Activated naive CD8-positive, alpha-beta T cell treated with anti-CD3 and anti-CD28 coated beads, Interleukin-2, amount 50 U/mL, for 24 hours (primary cell): ENCODE measurements at places on chromosomes 7 and 10.

GRCh38 chr7:87635921-87636320 is 7.7 kb downstream of the RUNDC3B start:
- H3K27me3 ChIP-seq, result no peaks in the 10 kb centered on the region
- H3K36me3 ChIP-seq, result peaks cover 5% of the 10 kb centered on the region
- no peaks in the 10 kb centered on the region for H3K4me1 ChIP-seq
- no peak overlapping the region for H3K27ac ChIP-seq
- DNase-seq, result no peak

- no peak overlapping the region for H3K4me3 ChIP-seq
- H3K27me3 ChIP-seq, result peaks cover 3% of the 10 kb centered on the region
- no peaks in the 10 kb centered on the region for H3K4me1 ChIP-seq
- no peak overlapping the region for H3K27ac ChIP-seq
- no peak for DNase-seq
- no peaks in the 10 kb centered on the region for H3K36me3 ChIP-seq
Measured at GRCh38 chr10:88608052-88608732, 21.6 kb downstream of the LIPJ start.

DNA sequence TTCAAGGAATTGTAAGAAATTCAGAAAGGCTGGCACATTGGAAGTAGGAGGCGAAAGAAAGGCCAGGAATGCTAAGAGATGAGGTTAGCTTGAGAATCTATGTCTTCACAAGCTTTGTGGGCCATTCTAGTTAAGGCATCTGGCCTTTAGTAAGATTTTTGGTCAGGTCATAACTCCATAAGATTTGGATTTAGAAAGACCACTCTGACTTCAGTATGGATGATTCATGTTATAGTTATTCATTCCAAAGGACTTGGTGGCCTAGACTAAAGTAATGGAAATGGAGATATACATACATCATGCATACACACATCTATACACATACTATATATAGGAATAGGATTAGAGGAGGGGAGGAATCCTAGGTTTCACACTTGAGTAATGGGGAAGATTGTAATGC is 77.5 kb downstream of the SEPTIN7 start:
- H3K36me3 ChIP-seq, result peaks cover 27% of the 10 kb centered on the region
- no peaks in the 10 kb centered on the region for H3K27me3 ChIP-seq
- DNase-seq, result no peak

DNA sequence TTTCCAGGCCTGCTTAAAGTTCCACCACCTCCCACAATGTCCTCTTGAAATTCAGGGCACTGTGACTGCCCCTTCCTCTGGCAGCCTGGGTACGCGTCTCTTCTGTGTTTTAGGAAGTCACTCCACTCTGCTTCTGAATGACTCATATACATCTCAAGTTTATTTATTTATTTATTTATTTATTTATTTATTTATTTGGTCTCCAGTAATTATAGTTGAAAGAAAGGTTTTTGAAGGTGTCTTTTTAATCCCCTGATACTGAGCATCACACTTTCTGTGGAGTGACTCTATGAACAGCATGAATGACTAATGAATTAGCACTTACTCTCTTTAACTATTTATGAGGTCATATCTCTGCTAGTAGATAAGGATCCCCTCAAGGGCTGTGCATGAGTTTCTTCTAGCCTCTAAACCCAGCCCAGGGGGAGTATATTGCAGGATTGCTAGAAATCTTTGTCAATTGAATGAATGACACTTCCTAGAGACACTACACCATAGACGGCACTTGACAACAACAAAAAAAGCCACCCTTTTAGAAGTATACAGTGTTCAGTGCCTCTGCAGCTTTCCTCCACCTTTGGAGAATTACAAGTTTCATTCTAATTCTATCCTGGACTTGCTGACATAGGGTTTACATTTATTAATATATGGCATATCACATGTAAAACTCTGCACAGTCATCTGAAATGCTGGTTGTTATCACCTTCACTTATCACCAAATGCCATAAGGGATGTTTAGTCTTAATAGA is 2.1 kb downstream of the MACC1 start:
- H3K27me3 ChIP-seq, result peaks cover 2% of the 10 kb centered on the region
- DNase-seq, result no peak
- H3K4me3 ChIP-seq, result no peak overlapping the region
- H3K4me1 ChIP-seq, result peaks cover 26% of the 10 kb centered on the region
- peaks cover 2% of the 10 kb centered on the region for H3K36me3 ChIP-seq
- no peak overlapping the region for H3K27ac ChIP-seq

DNA sequence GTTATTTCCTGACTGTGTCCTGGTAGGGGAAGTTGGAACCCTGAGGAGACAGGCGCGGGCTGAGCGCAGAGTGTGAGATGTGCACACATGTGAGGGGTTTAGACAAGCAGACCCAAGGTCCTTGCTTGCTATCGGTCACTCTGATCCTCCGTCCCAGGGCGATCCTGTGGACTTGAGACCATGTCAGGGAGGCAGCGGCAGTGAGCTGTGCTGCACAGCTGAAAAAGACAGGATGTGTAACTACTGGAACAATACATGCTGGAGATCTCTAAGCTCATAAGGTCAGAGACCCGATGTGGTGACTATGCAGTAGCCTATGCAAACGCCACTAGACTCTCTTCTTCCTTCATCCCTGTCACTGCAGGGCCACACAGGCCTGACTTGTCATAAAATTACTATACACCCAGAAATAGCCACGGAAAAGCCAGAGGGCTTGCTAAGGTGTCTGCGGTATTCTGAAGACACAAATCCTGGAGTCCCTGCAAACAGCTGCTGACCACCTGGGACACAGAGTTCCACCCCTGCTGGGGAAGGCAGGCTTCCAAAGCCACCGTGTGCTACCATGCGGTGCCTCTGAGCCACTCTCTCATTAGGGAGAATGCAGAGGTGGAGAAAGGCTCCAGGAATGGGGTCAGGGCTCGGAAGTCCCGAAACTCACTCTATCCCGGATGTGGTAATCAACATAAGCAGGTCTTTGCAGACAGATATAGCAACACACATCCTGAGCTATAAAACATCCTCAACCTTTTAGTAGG is 91.1 kb upstream of the DDC start:
- H3K27ac ChIP-seq, result no peak overlapping the region
- H3K4me1 ChIP-seq, result peaks cover 18% of the 10 kb centered on the region
- H3K4me3 ChIP-seq, result no peak overlapping the region
- H3K36me3 ChIP-seq, result no peaks in the 10 kb centered on the region
- no peaks in the 10 kb centered on the region for H3K27me3 ChIP-seq

GRCh38 chr10:10078446-10078845 is 939.2 kb upstream of the CELF2 start:
- H3K4me1 ChIP-seq, result no peaks in the 10 kb centered on the region
- no peak overlapping the region for H3K27ac ChIP-seq
- DNase-seq, result no peak
- peaks cover 5% of the 10 kb centered on the region for H3K27me3 ChIP-seq
- H3K36me3 ChIP-seq, result no peaks in the 10 kb centered on the region

GRCh38 chr7:11607686-11608085 is 224.3 kb downstream of the THSD7A start:
- no peak for DNase-seq
- no peak overlapping the region for H3K27ac ChIP-seq
- H3K4me1 ChIP-seq, result no peaks in the 10 kb centered on the region
- no peaks in the 10 kb centered on the region for H3K27me3 ChIP-seq
- H3K36me3 ChIP-seq, result no peaks in the 10 kb centered on the region

DNA sequence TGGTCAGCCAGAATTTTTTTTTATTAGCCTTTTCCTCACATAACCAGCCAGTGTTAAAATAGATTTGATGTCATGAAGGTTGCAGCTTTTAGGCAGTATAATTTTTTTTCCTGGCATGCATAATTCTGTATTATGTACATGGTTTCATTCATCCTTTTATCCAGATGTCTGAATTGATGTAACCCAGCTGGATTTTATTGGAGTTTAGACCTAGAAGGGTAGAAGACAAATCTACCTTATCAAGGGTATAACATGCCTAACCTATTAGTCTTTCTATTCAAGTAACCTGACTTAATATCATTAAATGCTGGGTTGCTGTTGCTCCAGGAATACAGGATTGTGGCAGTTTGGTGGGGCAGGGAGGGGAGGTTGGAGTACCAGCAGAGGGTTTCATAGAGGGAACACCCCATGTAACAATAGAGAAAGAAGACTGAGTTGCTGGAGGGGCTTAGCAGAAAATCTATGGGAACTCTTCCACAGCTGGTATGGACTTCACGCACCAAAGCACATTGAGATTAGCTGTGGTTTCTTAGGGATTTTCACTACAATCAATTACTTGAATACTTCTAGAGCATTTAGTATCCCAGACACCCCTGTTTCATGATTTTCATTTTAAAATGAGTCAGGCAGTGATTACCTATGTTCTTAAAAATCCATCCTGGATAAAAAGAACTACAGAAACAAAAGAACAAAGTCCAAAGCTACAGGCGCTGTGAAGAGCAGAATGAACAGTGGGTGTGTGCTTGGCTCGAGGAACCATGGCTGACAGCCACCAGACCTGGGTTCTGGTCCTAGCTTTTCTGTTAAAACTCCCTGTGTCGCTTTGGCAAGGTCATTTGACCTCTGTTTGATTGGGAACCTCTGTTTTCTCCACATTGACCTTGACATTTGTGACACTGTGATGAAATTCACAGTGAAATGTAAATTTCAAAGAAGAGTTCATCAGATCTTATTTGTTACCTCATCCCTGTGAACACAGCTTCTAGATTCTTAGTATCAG is 93.5 kb downstream of the CREM start:
- DNase-seq, result no peak
- peak overlapping the region; percentile 70 for H3K27ac ChIP-seq
- H3K36me3 ChIP-seq, result no peaks in the 10 kb centered on the region

GRCh38 chr7:87028636-87029035 is 30.8 kb downstream of the ELAPOR2 start:
- H3K4me3 ChIP-seq, result no peak overlapping the region
- no peak overlapping the region for H3K27ac ChIP-seq
- no peaks in the 10 kb centered on the region for H3K4me1 ChIP-seq
- no peaks in the 10 kb centered on the region for H3K36me3 ChIP-seq
- H3K27me3 ChIP-seq, result no peaks in the 10 kb centered on the region

DNA sequence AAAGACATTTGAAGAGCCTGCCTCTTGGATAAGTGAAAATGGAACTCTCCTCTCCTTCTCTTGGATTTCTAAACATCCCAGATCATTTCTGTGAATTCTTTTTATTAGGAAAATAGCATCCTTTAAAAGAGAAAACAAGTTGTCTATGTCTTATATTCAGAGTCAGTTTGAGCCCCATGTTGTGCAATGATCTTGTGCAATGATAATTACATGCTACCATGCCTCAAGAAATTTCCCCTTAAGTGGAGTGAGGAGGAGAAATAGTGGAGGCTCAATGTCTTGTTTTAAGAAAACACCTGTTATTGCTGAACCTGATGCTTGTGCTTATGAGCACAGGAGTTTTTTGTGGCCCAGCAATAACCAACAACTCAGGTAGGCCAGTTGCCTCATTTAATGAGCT is 103.6 kb downstream of the NPSR1 start:
- no peaks in the 10 kb centered on the region for H3K36me3 ChIP-seq
- no peaks in the 10 kb centered on the region for H3K4me1 ChIP-seq
- no peak overlapping the region for H3K4me3 ChIP-seq
- DNase-seq, result no peak
- H3K27me3 ChIP-seq, result peaks cover 2% of the 10 kb centered on the region

DNA sequence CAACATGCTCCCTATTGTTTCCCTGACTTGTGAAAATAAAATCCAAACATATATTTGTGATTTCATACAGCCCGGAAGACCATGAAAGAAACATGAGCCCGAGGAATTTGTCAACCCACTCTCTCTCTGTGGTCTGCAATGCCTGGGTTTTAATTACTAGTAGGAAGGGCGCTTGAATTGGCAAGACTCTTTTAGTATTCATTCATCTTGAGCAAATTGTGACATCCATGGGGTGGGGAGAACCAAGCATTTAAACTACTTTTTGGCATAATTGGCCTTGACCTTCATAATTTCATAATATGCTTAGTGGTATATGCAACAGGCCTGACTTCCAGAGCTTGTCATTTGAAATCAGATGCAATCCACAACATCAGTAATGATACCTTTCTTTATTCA is 142.4 kb upstream of the BMPER start:
- H3K4me1 ChIP-seq, result no peaks in the 10 kb centered on the region
- no peaks in the 10 kb centered on the region for H3K36me3 ChIP-seq

GRCh38 chr10:12500381-12501303 is 151.3 kb downstream of the CAMK1D start:
- H3K27me3 ChIP-seq, result no peaks in the 10 kb centered on the region
- DNase-seq, result no peak
- no peak overlapping the region for H3K27ac ChIP-seq
- H3K4me3 ChIP-seq, result no peak overlapping the region

GRCh38 chr10:43228783-43229207 is 38.1 kb downstream of the RASGEF1A start:
- peak overlapping the region; percentile 70 for H3K4me3 ChIP-seq
- H3K27ac ChIP-seq, result peak overlapping the region; percentile 25
- DNase-seq, result no peak
- H3K27me3 ChIP-seq, result peaks cover 25% of the 10 kb centered on the region

- no peaks in the 10 kb centered on the region for H3K4me1 ChIP-seq
- H3K27ac ChIP-seq, result no peak overlapping the region
- DNase-seq, result no peak
Measured at GRCh38 chr10:42519079-42519478, 119.3 kb downstream of the ZNF33B start.

- peak overlapping the region; percentile 77 for H3K27ac ChIP-seq
- DNase-seq, result peak; percentile 23
- H3K27me3 ChIP-seq, result no peaks in the 10 kb centered on the region
- peaks cover 3% of the 10 kb centered on the region for H3K36me3 ChIP-seq
Measured at GRCh38 chr7:2066251-2066919, 166.4 kb downstream of the MAD1L1 start.

GRCh38 chr10:71790749-71791440 is 17.6 kb upstream of the VSIR start:
- H3K27me3 ChIP-seq, result peaks cover 3% of the 10 kb centered on the region
- H3K4me1 ChIP-seq, result peaks cover 7% of the 10 kb centered on the region
- H3K36me3 ChIP-seq, result no peaks in the 10 kb centered on the region
- no peak for DNase-seq

DNA sequence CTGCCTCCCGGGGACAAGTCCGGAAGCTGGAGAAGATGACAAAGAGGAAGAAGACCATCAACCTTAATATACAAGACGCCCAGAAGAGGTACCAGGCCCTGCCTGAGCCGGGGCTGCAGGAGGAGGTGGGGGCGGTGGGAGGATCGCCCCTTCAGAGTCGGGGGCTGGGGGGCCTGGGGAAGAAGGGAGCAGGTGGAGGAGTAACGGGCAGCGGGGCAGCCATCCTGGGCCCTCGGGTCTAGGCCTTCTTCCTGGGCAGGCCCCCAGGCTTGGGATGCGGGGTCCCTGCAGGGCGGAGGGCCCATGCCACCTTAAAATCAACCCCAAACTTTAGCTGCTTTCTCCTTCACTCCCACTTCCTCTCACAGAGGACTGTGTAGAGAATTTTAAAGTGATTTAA is 523 bp downstream of the ANKRD30A start:
- H3K4me1 ChIP-seq, result no peaks in the 10 kb centered on the region
- H3K36me3 ChIP-seq, result no peaks in the 10 kb centered on the region
- H3K4me3 ChIP-seq, result no peak overlapping the region
- no peak overlapping the region for H3K27ac ChIP-seq

DNA sequence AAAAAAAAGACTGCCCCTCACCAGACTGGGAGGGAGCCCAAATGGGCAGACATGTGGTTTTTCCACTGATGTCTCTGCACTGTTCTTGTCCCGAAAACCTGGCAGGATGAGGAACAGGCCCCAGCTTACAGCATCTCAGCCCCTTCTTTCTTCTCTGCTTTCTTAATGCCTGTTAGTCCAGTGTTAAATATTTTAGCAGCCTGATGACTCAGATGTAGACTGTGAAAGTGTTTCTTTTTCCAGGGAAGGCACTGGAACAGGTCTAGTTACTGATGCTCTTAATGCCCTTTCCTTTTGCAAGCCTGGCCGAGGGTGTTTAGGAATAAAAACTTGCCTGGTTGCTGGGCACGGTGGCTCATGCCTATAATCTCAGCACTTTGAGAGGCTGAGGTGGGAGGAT is 107.7 kb downstream of the TACC2 start:
- H3K4me3 ChIP-seq, result no peak overlapping the region
- H3K4me1 ChIP-seq, result no peaks in the 10 kb centered on the region
- DNase-seq, result no peak
- H3K27ac ChIP-seq, result no peak overlapping the region
- no peaks in the 10 kb centered on the region for H3K36me3 ChIP-seq
- peaks cover 3% of the 10 kb centered on the region for H3K27me3 ChIP-seq
